Fibroblast of skin of left quadriceps (primary cell): ENCODE measurements at places on chromosomes 3 and 15.

GRCh38 chr15:61530769-61531168 is 301.7 kb upstream of the RORA start:
- no peak for DNase-seq

GRCh38 chr3:40624189-40624769 is 99.5 kb downstream of the ZNF621 start:
- DNase-seq = no peak

DNA sequence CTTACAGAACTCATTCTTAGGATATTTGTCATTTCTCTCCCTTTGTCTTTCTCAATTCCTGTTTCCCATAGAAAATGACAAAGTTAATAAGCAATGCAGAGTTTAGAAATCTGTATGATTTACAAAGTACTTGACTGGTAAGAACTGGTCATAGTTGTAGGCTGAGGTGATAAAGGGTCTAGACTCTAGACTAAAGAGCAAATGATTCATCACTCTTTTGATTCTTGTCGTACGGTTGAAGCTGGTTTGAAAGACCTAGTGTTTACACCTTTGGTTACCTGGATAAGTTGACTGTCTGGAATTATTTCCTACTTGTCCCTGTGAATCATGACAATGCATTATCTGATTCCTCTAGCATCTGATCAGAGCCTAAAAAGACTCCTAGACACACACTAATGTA is 58.9 kb upstream of the TP63 start:
- DNase-seq = no peak

DNA sequence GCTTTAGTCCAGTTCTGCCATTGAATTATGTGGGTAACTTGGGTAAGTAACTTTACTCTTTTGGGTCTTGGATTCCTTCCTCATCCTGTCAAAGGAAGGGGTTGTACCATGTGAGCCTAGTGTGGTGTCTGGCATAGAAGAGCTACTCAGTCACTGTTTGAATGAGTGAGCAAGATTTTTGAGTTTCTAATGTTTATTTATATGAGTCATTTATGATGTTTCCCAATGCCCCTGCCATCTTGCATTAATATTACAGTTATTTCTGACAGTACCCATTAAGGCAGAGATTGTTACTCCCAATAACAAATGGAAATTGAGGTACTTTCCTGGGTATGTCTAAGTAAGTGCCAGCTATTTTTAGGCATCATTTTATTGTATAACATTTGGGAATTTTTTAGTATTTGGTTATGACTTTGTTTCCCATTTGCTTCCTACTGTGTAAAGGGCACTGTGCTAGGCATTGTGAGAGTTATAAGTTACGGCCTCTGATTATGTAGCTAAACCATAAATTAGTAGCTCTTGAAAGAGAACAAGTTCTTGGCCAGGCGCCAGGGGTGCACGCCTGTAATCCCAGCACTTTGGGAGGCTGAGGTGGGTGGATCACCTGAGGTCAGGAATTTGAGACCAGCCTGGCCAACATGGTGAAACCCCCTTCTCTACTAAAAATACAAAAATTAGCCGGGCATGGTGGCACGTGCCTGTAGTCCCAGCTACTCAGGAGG is 23.5 kb downstream of the NR1D2 start:
- no peak for DNase-seq

DNA sequence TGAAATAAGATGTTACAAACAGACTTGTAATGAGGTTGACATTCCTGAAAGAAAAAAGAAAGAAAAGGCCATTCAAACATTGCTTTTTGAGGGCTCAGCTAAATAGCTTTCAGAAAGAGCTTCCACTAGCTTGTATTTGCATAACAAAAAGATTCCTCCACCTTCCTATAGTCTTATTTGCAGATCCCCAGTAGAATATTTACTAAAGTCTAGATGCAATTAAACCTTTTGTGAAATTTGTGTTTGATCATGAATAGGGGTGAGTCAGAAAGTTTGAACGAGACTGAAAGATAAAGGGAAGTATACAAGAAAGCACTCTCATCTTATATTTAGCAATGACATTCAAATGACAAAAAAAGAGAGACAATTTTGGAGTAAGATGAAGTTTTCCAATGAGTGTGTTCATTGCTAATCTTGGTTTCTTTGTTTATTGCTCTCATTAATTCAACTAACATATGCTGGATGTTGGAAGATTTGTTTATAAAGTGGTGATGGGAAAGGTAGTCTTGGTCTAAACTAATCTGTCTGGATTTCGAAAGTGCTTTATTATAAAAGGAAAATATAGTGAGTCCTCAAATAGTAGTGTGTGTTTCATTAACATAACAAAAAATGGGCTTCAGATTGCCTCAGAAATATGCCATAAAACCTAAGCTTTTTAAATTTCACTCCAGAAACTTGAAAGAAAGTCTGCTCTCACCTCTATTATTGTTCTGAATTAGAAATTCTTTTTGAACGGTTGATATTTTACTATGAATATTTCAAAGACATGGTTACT is 9.1 kb upstream of the CADPS start:
- DNase-seq = no peak

GRCh38 chr3:56291953-56292352 is 176.3 kb downstream of the ERC2 start:
- peak; percentile 29 for DNase-seq

DNA sequence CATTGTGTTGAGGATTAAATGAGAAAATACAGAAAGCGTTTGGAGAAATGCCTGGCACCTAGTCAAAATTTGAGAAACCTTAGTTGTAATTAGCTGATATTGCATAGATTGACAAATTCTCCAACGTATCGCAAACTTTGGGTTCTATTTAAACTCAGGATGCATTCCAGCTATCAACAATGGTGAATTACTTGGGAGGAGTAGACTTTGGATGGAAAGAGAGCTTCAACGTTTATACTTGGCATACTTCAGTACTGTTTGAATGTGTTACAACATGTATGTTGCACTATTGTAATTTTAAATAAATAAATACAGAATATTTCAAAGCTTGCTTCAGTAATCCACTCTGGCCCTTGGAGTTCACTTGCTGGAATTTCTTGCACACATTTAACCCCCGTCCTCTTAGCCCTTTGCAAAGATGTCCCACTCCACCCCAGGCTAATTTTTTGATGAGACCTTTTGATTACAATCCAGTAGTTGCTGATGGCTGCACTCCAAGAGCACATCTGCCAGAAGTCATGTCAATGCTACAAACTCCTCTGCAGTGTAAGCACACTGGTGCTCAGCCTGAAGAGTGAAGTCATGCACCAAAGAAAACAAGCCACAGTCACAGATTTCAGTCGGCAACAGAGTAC is 4.7 kb upstream of the DIS3L start:
- DNase-seq = no peak

GRCh38 chr3:138687236-138687635 is 78.7 kb downstream of the FAIM start:
- no peak for DNase-seq

DNA sequence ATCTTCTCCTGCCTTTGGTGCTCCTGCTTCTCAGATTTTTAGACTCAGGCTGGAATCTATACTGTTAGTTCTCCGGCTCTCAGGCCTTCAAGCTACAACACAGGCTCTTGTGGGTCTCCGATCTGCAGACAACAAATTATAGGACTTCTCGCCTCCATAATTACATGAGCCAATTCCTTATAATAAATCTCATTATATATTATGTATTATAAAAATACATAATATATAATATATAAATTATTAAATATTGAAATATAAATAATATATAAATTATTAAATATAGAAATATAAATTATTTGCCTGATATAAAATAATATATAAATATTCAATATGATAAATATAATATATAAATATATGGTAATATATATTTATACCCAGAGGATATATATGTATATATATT is 1214.0 kb downstream of the ROBO2 start:
- no peak for DNase-seq

DNA sequence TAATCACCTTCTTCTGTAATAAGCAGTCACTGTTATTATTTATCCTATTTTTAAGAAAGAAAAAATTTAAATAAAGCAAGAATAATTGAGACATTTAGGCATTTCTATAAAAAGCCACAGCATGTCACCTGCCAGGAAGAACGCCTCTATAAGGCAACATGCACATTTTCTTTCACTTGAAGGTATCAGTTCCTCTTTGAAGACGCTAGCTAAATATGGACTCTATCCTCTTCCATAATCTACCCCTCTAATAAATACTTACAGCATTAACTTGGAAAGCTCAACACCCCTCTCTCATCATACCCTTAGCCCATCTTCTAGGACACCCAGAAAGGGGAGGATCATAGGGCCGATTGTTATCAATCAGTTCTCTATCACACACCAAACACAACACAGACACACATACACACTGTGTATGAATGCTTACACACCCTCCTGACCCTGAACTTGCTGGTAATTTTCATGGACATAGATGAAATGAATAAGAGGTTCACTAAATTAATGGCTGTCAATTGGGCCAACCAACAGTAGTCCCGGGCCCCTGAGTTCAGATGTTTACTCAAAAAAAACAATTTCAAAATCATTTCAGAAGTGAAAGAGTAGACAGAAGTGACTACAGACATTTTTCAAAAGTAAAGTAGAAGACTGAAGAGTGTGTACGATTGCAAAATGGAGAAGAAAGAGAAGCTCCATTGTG is 102.5 kb downstream of the ZMAT3 start:
- no peak for DNase-seq

GRCh38 chr3:123808812-123809211 is 75.3 kb downstream of the MYLK start:
- no peak for DNase-seq

GRCh38 chr3:40930756-40931155 is 268.5 kb upstream of the CTNNB1 start:
- DNase-seq = no peak
